ENCODE measurements at places on chromosomes 12 and 14. TPM values are rescaled to one million over a fixed set of nuclear protein-coding genes. Genes with fewer than 3 reads are reported as not detected.

RTN1 gene
- total RNA-seq: 0.25 TPM

HNF1A gene
- total RNA-seq: not detected

OVCH1 gene
- total RNA-seq: not detected

TAS2R19 gene
- 6.7 TPM for total RNA-seq

STAB2 gene
- total RNA-seq: not detected

PLXNC1 gene
- 12.9 TPM for total RNA-seq

DNA sequence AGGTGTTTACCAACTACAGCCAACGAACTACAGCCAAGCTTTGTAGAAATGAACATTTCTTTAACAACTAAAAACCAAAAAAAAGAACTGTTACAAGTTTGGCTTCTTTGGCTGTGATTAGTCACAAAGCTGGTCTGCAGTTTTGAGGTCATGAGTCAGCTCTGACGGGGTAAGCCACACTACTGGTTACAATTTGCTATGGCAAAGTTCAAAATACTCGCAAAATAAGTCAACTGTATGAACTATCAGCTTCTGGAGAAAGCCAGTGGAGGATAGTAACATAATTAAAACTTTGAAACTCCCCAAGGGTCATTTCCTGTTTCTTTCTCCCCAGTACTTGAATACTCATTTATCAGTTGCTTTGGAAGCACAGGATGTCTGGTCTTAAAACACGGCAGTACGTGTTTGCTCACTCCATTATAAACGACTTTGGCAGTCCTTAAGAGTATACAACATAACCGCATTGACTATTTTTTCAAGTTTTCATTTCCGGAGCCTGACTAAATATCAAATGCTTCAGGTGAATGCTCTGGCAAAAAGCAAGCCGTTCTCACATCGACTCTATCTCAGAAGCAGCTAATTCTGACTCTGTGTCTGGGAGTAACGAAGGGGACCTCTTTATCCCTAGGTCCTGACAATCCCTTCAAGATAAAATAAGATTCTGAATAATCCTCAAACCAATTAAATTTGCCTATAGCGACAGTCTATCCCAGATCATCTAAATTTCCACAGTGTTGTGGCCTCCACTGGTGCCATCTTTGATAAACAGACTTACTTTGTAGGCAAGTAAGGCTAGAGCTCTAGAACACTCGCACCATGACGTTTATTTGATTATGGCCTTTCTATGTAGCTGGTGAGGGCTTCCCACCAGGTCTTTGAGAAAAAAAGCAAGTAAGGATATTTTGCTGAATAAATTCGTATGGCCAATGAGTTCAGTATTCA, 10.6 kb downstream of the PHLDA1 start:
- H3K27ac ChIP-seq: peak overlapping the region; percentile 97
- H3K4me1 ChIP-seq: peaks cover 23% of the 10 kb centered on the region
- H3K4me3 ChIP-seq: no peak overlapping the region
- no peaks in the 10 kb centered on the region for H3K36me3 ChIP-seq
- no peaks in the 10 kb centered on the region for H3K27me3 ChIP-seq
- peak; percentile 47 for DNase-seq

GRCh38 chr14:56172571-56172971, 54.4 kb downstream of the PELI2 start:
- no peak for DNase-seq
- H3K27me3 ChIP-seq: no peaks in the 10 kb centered on the region
- no peak overlapping the region for H3K4me3 ChIP-seq
- no peak overlapping the region for H3K27ac ChIP-seq
- peaks cover 24% of the 10 kb centered on the region for H3K4me1 ChIP-seq
- H3K36me3 ChIP-seq: no peaks in the 10 kb centered on the region

DNA sequence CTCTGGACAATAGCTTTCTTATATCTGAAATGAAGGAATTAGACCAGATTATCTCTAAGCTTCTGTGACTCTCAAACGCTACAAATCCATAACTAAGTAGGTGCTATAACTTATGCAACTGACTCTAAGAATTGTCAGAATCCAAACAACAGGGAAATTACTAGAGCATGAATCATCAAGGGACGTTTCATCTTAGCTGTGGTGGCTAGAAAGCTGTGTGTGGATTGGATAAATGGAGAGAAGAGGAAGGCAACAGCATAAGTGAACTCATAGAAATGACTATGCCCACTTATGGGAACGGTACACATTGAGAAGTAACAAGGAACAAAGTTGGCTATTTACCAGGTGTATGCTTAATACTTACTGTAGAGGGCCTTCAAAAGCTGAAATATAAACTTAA, 96.0 kb upstream of the NEDD1 start:
- H3K27ac ChIP-seq: no peak overlapping the region
- DNase-seq: no peak
- no peak overlapping the region for H3K4me3 ChIP-seq
- H3K4me1 ChIP-seq: no peaks in the 10 kb centered on the region
- peaks cover 4% of the 10 kb centered on the region for H3K27me3 ChIP-seq
- no peaks in the 10 kb centered on the region for H3K36me3 ChIP-seq

GRCh38 chr12:57146092-57146491, 1.3 kb downstream of the LRP1-AS start:
- DNase-seq: no peak
- H3K36me3 ChIP-seq: no peaks in the 10 kb centered on the region
- no peaks in the 10 kb centered on the region for H3K4me1 ChIP-seq

DNA sequence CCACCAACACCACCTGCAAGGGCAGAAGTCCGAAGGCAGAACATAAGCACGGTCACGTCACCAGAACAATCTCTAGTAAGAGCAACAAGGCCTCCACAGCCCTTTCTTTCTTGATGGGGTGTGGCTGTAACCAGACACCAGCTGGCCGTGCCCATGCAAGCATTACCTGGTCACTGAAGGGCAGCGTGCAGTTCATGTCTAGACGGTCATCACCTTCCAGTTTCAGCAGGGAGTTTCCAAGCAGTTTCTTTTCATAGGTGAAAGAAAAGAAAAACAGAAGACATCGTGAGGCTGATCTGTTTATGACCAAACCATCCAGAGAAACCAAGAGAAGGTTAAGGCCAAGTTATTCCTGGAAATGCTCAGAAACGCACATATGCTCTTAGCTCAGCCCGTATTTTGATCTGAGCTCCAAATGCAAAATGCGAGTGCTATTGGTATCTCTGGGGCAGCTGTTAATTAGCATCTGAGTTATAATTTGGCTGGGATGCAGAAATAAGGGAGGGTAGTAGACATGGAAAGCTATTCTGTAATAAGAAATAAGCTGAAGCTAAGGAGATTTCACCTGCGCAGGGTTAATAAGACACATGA, 42.5 kb downstream of the PRKAB1 start:
- no peak overlapping the region for H3K4me3 ChIP-seq
- no peak overlapping the region for H3K27ac ChIP-seq
- no peaks in the 10 kb centered on the region for H3K4me1 ChIP-seq
- no peaks in the 10 kb centered on the region for H3K36me3 ChIP-seq
- no peaks in the 10 kb centered on the region for H3K27me3 ChIP-seq

- H3K36me3 ChIP-seq: no peaks in the 10 kb centered on the region
- no peak overlapping the region for H3K4me3 ChIP-seq
- no peak for DNase-seq
- H3K27me3 ChIP-seq: no peaks in the 10 kb centered on the region
These were observed 10.3 kb upstream of the SP7 start for GRCh38 chr12:53346491-53346890.

GRCh38 chr12:130572553-130572952, 143.5 kb downstream of the RIMBP2 start:
- no peak overlapping the region for H3K4me3 ChIP-seq
- no peak overlapping the region for H3K27ac ChIP-seq
- peaks cover 3% of the 10 kb centered on the region for H3K27me3 ChIP-seq
- H3K4me1 ChIP-seq: no peaks in the 10 kb centered on the region

GRCh38 chr12:50626026-50626425, 121.2 kb downstream of the DIP2B start:
- H3K27ac ChIP-seq: no peak overlapping the region
- H3K27me3 ChIP-seq: no peaks in the 10 kb centered on the region
- no peak overlapping the region for H3K4me3 ChIP-seq
- no peak for DNase-seq

GRCh38 chr12:96907671-96908422, 790 bp downstream of the NEDD1 start:
- H3K36me3 ChIP-seq: no peaks in the 10 kb centered on the region
- peaks cover 24% of the 10 kb centered on the region for H3K4me1 ChIP-seq
- no peaks in the 10 kb centered on the region for H3K27me3 ChIP-seq
- H3K4me3 ChIP-seq: peak overlapping the region; percentile 98
- peak overlapping the region; percentile 98 for H3K27ac ChIP-seq

GRCh38 chr12:56676851-56677580, 11.1 kb downstream of the PTGES3 start:
- no peak overlapping the region for H3K27ac ChIP-seq
- no peaks in the 10 kb centered on the region for H3K27me3 ChIP-seq
- H3K36me3 ChIP-seq: no peaks in the 10 kb centered on the region
- DNase-seq: no peak

- peaks cover 5% of the 10 kb centered on the region for H3K27me3 ChIP-seq
- H3K4me1 ChIP-seq: no peaks in the 10 kb centered on the region
- no peaks in the 10 kb centered on the region for H3K36me3 ChIP-seq
- DNase-seq: no peak
- H3K4me3 ChIP-seq: no peak overlapping the region
These were observed 5.8 kb upstream of the NRXN3 start for GRCh38 chr14:78164226-78164853.

GRCh38 chr14:98633380-98633779, 638.6 kb downstream of the BCL11B start:
- no peak overlapping the region for H3K4me3 ChIP-seq
- H3K27me3 ChIP-seq: no peaks in the 10 kb centered on the region
- DNase-seq: no peak

DNA sequence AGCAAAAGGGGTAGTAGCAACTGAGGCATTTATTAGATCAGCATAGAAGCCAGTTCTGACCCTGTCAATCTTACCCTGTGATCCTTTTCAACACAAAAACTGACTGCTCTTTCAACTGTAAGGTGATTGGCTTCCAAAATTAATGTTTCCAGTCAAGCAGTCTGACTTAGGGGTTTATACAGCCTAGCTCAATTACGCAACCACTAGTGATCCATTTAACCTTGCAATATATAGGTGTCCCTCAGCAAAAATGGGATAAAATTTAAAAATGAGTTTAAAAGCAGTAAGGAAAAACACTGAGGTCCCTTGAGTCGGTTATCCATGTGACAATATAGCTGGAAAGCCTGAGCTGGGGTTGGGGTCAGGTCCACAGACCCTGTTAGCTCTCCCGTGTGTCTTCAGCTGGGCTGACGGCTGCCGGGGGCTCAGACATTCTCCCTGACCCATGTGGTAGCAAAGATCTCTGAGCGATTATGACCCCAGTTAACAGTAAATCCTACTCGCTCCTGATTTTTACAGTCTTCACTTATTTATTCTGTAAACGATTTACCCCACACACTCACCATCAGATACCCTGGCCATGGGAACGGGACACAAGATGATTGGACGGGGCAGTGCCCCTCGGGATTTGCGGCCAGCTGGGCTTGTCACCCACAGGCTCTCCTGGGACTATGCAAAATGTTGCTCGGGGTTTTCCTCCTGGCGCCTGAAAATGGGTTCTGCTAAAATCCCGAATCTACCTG, 16.6 kb downstream of the ADGRD1 start:
- no peak overlapping the region for H3K4me3 ChIP-seq
- peaks cover 15% of the 10 kb centered on the region for H3K27me3 ChIP-seq
- no peaks in the 10 kb centered on the region for H3K36me3 ChIP-seq
- H3K4me1 ChIP-seq: no peaks in the 10 kb centered on the region

DNA sequence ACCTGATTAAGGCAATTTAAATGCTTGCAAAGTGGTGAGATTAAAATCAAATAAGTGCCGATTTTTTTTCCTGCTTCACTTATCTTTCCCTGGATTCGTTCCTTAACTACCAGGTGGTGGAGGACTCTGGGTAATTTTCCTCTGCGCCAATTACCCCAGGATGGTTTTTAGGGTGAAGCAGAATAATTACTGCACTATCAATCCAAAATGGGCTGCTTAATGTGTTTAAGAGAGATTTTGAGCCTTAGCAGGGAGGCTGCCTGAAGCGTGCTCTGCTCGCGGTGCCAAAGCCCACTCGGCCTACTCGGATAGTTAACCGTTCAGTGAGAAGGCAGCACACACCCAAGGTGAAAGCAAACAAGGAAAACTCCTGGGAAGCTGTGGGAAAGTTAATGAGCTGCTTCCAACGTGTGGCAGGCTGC, 274.9 kb upstream of the LMO3 start:
- DNase-seq: no peak
- H3K4me3 ChIP-seq: no peak overlapping the region
- H3K27me3 ChIP-seq: no peaks in the 10 kb centered on the region
- H3K4me1 ChIP-seq: no peaks in the 10 kb centered on the region
- no peaks in the 10 kb centered on the region for H3K36me3 ChIP-seq
- H3K27ac ChIP-seq: no peak overlapping the region

GRCh38 chr12:42868291-42868690, 278.7 kb upstream of the PRICKLE1 start:
- H3K36me3 ChIP-seq: no peaks in the 10 kb centered on the region
- DNase-seq: no peak
- no peaks in the 10 kb centered on the region for H3K27me3 ChIP-seq
- H3K4me1 ChIP-seq: no peaks in the 10 kb centered on the region
- H3K27ac ChIP-seq: no peak overlapping the region
- no peak overlapping the region for H3K4me3 ChIP-seq

DNA sequence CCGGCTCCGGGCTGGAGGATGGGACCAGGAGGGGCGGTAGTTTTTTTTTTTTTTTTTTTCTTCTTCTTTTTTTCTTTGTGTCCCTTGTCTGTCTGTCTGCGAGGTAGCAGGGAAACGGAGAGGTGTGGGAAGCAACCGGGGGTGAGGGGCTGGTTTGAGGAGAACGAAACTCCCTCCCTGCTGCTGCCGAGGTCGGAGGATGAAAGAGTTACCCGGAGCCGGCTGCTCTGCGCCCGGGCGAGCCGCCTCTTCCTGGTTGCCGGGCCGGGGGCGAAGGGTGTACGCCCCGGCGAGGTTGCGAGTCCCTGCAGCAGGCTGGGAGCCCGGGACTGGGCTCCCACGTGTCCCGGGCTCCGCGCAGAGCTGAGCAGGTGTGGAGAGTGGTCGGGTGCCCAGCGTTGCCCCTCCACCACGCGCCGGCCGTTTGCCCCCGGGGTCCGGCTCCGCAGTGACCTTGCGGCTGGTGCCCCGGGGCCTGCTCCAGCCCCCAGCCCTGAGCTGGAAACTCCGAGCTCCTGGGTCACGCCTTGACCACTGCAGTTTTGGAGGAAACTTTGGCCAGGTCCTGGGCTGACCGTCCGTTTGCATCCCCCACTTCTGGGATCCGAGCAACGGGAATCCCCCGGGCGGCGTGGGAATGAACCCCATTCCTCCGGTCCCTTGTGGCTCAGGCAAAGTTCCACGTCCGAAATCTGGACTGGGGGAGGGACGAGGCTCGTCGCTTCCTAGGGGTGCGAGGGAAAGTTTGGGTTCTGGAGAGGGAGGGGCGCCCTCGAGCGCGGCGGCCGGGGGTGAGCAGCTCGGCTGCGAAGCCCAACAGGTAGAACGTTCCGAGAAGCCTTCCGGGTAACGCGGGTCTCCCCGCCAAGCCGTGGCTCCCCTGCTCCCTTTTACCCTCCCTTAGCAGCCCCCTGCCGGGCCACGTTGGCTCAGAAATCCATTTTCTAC, 1.3 kb downstream of the CHST11 start:
- peaks cover 39% of the 10 kb centered on the region for H3K4me1 ChIP-seq
- DNase-seq: peak; percentile 60
- H3K36me3 ChIP-seq: no peaks in the 10 kb centered on the region
- H3K27ac ChIP-seq: peak overlapping the region; percentile 67
- H3K4me3 ChIP-seq: peak overlapping the region; percentile 99

- H3K36me3 ChIP-seq: no peaks in the 10 kb centered on the region
- no peaks in the 10 kb centered on the region for H3K27me3 ChIP-seq
- DNase-seq: no peak
- H3K4me1 ChIP-seq: no peaks in the 10 kb centered on the region
- no peak overlapping the region for H3K4me3 ChIP-seq
These were observed 126.3 kb upstream of the FBXO33 start for GRCh38 chr14:39558525-39558924.

All from T-cell (primary cell).